Stimulated activated CD8-positive, alpha-beta memory T cell treated with anti-CD3 and anti-CD28 coated beads, Interleukin-15, amount 100 ng/mL, for 24 hours (primary cell): ENCODE measurements at places on chromosomes 11 and 22.

DNA sequence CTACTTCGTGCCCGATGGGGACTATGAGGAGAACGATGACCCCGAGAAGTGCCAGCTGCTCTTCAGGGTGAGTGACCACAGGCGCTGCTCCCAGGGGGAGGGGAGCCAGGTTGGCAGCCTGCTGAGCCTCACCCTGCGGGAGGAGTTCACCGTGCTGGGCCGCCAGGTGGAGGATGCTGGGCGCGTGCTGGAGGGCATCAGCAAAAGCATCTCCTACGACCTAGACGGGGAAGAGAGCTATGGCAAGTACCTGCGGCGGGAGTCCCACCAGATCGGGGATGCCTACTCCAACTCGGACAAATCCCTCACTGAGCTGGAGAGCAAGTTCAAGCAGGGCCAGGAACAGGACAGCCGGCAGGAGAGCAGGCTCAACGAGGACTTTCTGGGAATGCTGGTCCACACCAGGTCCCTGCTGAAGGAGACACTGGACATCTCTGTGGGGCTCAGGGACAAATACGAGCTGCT lies 751 bp downstream of the FIBIN start:
- DNase-seq, result no peak

GRCh38 chr11:33329705-33330329 lies 72.6 kb downstream of the HIPK3 start:
- DNase-seq, result no peak

DNA sequence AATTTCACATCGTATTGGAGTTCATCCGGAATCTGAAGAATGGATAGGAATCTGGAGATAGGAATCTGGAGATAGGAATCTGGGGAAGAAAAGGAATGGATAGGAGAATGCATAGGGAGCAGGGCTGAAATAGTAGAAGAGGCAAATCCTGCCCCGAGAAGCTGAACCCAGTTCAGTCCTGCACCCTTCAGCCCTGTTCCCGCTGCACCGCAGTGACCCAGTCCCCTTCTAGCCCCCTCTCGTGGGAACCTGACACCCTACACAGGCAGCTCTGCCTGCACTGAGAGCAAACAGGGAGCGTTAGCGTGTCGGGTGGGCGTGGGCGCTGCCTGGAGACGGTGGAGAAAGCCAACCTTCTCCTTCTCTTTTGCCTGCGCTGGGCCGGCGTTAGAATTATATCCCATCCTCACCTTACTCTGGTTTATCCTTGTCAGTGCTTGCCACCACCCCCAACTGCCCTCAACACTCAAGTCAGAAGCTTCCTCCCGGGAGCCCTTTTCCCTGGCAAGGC lies 1.0 kb upstream of the CCKBR start:
- DNase-seq, result no peak

DNA sequence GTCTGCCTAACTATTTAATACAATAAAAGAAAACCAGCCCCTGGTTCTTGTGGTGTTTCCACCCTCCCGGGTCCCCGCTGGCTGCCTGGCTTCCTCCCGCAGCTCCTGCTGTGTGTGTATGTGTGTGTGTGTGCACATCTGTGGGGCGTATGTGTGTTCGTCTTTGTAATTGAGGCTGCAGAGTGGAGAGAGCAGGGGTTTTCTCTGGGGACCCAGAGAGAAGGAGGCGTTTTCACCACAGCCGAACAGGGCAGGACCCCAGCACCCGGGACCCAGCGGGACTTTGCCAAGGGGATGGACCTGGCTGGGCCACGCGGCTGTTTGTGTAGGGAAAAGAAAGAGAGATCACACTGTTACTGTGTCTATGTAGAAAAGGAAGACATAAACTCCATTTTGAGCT lies 42.7 kb downstream of the IGLL1 start:
- DNase-seq, result no peak

GRCh38 chr11:107655602-107656001 lies 56.3 kb downstream of the SLN start:
- no peak for DNase-seq

DNA sequence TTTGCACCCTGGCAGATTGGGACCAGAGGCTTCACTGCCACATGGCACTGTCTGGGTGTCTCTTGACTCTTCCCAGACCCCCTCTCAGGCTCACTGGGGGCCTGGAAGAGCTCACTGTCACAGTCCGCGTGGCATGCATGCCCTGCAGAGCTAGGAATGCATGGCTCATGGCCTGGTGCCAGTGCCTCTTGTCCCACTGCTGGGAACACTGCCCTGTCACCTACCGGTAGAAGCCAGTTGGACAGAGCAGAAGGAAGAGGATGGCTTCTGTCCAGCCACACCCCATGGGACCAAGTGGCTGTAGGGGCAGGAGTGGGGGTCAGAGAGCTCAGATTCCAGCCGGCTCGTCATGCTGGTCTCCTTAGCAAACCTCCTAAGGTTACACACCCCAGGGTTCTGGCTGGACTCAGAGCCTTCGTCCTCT lies 29.7 kb downstream of the MB start:
- DNase-seq, result no peak

GRCh38 chr11:67345247-67345919 lies 8.0 kb downstream of the POLD4 start:
- no peak for DNase-seq

- DNase-seq, result no peak
These were observed 156.7 kb downstream of the CTTN start for GRCh38 chr11:70555078-70555477.
